ENCODE measurements at places on chromosomes 1 and 21. TPM values are rescaled to one million over a fixed set of nuclear protein-coding genes. Genes with fewer than 3 reads are reported as not detected.

RYR2 gene
- total RNA-seq, result 0.05 TPM

TFF3 gene
- total RNA-seq, result not detected

GBP7 gene
- 0.29 TPM for total RNA-seq

SPRR2D gene
- not detected for total RNA-seq

SLFNL1 gene
- 0.24 TPM for total RNA-seq

CFHR2 gene
- not detected for total RNA-seq

CFAP74 gene
- not detected for total RNA-seq

PADI1 gene
- total RNA-seq, result not detected

STMN1 gene
- 80.0 TPM for total RNA-seq

PCP4L1 gene
- not detected for total RNA-seq

MFSD2A gene
- total RNA-seq, result 31.8 TPM

PIK3R3 gene
- total RNA-seq, result 1.3 TPM

FBXO2 gene
- 1.7 TPM for total RNA-seq

ILDR2 gene
- 6.2 TPM for total RNA-seq

LCE2C gene
- not detected for total RNA-seq

CATSPERE gene
- total RNA-seq, result not detected

DNA sequence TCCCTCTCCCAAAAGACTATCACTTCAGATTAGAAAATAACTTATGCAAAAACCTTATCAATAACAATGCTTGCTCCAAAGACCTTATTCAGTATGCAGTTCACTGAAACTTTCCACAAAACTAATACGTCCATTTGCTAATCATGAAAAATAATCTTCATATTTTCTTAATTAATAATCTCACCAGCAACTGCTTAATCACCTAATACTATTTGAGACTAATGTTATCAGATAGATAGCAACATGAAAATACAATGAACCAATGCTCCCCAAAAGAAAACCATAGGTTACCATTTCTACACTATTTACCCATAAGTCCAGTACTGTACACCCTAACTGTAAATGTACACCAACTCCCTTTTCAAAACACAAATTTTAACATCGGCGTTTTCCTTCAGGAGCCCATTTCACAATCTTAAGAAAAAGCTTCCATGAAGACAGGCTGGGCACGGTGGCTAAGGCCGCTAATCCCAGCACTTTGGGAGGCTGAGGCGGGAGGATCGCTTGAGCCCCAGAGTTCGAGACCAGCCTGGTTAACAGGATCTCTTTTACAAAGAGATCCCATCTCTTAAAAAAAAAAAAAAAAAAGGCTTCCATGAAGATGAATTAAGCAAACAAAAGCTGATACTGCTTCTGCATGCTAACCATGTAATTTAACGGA, 1.7 kb downstream of the GNB1 start:
- no peak for DNase-seq

GRCh38 chr1:68327414-68327813, 95.1 kb upstream of the WLS start:
- no peak for DNase-seq

- no peak for DNase-seq
Observed at GRCh38 chr1:205976708-205977401, 26.3 kb downstream of the RAB7B start.

DNA sequence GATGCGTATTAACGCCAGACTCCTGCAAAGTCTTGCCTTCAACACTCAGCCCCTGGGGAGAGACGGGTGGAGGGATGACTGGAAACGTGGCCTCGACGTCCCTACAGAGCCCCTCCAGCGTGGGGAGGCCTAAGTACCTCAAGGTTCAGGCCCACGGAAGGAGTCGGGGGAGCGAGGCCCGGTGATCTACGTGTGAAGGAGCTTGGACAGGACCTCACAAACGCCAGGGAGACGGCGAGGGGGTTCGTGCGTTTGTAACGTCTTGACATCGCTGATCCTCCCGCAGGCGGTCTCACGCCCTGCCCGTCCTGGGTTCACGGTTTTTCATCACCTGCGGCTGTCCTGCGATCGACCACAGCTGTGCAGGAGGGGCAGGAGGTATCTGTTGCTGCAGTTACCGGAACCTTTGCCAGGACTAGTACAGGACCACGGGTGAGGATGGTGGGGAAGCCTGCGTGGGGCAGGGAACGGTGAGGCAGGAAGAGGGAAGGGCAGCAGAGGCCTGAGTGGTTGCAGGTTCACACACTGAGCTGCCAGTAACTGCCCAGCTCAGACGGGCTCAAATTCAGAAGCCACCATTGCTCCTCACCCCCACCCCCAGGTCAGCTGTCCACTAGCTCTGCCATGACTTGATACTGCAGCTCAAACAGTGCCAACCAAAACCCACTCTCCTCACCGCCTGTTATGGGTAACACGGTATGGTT, 889 bp upstream of the CCNL2 start:
- DNase-seq, result no peak

- DNase-seq, result no peak
Observed at GRCh38 chr1:19650416-19651140, 6.5 kb downstream of the NBL1 start.

GRCh38 chr1:63981408-63981773, 207.6 kb downstream of the ROR1 start:
- no peak for DNase-seq

DNA sequence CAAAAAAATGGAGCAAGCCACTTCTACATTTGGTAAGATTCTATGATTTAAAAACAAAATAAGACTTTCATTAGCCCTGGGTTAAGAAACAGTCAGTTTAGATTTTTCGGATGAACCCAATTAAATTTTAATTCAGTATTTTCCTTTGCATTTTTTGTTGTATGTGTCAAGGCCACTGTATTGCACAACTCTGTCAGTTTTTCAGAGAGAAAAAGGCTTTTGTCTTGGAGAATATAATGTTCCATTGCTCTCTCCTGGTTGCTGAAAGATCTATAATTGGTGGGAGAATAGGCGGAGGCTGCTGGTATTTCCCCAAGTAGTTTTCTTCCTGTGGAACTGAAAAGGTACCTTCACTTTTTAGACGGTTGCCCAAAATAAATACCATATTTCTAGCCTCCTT, 84.6 kb downstream of the NEGR1 start:
- no peak for DNase-seq

GRCh38 chr1:19435851-19436455, 49.4 kb downstream of the CAPZB start:
- DNase-seq, result no peak

- no peak for DNase-seq
Observed at GRCh38 chr1:169812131-169812530, 17.4 kb upstream of the METTL18 start.

- DNase-seq, result no peak
Observed at GRCh38 chr1:153928245-153928644, 5.5 kb upstream of the GATAD2B start.

DNA sequence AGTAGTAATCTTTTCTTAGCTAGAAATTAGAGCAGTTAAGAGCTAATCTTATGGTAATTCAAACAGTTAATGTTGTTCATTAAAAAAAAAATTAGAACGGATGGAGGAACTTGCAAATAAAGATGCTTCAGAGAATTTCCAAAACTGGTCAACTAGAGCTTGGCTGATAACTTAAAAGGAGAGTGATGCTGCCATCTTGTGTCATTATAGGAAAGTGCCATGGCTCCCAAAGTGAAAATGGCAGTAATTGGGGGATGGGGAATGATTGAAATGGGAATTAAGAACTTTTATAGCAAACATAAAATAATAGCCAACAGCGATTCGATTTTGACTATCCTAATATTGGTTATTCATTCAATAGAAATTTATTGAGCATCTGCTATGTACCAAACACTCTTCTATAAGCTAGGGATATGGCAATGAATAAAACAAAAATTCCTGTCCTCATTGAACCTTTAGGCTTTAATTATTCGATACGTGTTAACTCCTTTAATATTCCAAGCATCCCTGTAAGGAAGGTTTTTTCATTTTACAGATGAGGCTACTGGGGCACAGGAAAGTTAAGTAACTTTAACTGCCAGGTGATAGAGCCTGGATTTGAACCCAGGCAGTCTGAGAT, 5.7 kb upstream of the PLPP3 start:
- no peak for DNase-seq

DNA sequence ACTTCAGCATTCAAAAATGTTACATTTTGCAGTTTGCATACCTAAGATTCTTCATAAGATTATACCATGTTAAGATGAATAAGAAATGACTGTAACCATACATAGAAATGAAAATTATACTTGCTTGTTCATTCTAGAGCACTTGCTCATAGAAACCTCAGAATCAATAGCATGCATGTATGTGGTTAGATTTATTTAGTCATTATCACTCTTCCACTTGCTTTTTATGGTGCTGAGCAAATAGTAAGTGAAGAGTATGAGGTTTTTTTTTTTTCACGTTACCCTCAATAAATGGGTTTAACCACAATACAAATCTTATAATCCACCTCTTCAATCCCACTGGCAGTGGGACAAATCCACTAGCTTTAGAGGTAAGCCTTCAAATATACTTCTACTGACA, 84.7 kb downstream of the LRRC53 start:
- no peak for DNase-seq

DNA sequence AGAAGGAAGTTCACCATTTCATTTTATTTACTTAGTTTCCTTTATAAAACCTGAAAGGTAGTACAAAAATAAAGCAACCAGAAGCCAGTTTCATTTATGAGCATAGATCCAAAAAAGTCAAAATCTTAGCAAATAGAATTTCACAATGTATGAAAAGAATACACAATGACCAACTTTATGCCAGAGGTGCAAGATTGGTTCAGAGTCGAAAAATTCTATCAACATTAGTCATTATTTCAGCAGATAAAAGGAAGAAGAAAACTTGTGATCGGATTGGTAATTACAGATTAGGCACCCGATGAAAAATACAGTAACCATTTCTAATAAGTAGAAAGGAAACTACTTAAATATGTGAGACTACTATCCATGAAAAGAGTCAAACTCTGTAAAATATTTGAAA, 89.1 kb downstream of the ITSN1 start:
- no peak for DNase-seq

- DNase-seq, result no peak
Observed at GRCh38 chr1:35656148-35656862, 15.0 kb upstream of the PSMB2 start.

- no peak for DNase-seq
Observed at GRCh38 chr1:117843791-117844190, 85.6 kb downstream of the GDAP2 start.

DNA sequence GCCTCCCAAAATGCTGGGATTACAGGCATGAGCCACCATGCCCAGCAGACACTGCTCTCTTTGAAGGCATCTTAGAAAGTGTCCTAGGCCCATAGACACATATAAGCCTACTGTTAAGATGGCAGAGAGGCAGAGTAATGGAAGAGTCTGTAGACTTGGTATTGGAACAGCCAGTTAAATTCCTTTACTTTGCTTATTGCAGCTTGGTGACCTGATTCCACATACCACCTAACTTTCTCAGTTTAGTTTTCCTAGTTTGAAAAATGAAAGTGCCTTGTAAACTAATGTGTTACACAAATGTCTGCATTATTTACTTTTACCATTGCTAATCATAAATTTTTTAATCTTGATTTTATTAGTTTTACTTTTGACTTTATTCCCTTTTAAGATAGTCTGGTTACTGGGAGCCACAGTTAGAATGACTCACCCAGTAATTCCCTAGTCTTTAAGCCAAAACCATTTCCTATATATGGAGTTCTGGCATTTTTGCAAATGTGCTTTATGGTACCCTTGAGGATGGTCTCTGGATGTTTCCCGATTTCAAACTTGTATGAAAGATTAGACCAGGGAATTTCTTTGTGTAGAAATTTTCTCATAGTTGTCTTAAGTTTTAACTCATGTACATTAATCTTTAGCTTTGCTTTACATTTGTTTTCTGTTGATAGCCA, 6.4 kb downstream of the SMAP2 start:
- no peak for DNase-seq

GRCh38 chr1:214753236-214753852, 150.3 kb downstream of the CENPF start:
- DNase-seq, result no peak

DNA sequence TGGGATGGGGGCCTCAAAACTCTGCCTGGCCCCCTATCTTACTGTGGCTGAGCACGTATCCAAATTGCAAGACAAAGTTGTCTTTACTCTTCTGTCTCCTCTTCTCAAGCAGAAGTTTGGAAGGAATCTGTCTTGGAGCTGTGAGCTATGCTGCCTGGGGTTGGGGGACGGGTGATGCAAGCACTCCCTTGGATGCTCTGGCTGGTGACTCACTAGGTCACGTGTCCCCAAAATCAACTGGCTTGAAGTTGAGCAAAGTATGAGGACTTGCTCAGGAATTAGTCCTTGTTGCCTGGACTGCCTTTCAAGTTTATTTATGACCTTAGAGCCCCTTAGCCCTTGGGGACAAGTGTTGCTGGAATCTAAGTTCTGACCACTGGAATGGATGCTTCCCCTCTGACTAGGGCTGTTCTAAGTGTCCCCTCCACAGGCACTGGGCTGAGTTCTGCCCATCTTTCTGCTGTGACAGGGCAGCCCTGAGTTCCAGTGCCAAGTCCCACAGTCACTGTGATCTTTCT, 269.5 kb downstream of the HHAT start:
- DNase-seq, result no peak

All from activated T-cell treated with anti-CD3 and anti-CD28 coated beads, Interleukin-2, amount 50 U/mL, for 4 hours (primary cell).